ENCODE measurements at places on chromosomes 5 and 9.

DNA sequence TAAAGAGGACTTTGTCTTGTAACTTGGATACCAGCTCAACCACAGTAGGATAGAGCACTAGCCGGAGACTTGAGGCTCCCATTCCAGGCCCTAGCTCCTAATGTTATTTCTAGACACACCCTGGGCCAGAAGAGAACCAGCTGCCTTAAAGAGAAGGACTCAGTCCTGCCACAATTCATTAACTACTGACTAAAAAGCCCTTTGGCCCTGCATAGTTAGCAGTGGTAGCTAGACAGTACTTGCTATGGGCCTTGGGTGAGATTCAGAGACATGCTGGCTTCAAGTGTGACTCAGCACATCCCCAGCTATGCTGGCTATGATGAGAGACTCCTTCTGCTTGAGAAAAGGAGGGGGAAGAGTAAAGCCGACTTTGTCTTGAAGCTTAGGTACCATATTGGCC lies 47.3 kb downstream of the TMEM167A start:
- DNase-seq = no peak

DNA sequence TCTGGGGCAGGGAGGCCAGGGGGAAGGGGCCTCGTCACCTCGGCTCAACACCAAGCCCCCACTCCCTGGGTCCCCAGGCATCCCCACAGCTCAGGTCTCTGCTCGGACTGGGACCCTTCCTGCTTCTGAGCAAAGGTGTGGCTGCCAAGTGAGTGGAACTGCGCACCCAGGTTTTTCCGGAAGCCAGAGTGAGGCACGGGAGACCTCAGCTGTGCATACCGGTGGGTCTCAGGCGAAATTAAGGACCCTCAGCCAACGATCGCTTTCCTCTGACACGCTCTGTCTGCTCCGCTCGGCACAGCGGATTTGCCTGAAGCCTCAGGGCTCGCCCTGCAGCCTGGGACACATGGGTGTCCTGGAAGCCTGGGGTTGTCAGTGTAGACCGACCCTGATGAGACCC lies 41.0 kb upstream of the IRX4 start:
- no peak for DNase-seq

DNA sequence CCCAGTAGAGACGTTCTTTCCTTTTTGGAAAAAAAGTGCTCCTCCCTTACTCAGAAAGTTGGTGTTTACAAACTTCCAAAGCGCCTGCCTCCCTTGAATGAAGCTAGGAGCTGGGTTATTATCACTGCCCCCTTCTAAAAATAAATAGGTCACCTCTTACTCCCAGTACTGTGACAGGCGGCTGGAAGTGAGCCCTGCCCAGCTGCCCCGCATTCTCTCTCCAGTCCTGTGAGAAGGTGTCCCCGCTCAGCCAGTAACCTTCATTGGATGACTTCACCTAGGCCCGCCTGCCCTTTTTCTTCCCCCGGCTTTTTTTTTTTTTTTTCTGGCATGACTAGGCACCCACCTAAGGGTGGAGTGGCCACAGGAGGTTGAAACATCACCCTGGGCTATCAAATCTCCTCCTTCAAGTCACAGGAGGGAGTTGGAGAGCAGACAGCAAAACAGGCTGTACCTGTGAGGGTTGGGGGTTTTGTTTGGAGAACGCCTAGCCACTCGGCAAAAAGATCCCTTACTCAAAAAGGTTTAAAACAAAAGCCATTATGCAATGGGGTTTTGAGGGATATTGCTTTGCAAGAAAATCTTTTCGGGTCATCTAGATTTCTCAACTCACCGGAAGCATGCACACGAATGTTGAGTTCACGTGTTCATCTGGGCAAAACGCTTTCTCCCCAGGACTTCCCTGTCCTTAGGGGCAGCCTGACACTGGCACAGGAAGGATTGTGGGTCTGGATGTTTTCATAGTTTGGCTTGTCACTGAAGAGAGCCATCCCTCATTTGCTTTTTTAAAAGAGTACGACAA lies 43.3 kb upstream of the ZNF622 start:
- DNase-seq = no peak

- no peak for DNase-seq
Measured at GRCh38 chr5:22596404-22596970, 256.7 kb downstream of the CDH12 start.

DNA sequence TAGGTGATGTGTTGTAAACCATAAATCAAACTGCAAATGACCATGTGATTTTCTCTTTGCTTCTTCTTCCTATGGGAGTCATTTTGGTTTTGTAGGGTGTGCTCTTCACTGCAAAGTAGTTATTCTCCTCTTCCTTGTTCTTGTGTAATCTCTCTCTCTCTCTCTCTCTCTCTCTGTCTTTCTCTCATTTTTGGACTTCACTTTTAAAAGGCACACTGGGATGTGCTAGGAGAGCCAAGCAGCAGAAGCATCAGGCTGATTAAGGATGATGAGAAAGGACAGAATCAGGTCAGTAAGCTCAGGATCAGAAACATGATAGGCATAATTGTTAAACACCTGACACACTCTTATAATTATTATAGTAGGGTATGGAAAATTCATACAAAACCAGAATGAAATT lies 505.3 kb upstream of the ZNF608 start:
- DNase-seq = no peak

- DNase-seq = no peak
Measured at GRCh38 chr5:95669540-95669939, 13.3 kb downstream of the SPATA9 start.
